ENCODE measurements at places on chromosomes 5 and 9.
A peak's percentile ranks its signal among the peaks of the same experiment; 100 is the strongest.

- no peak for DNase-seq
These were observed 44.9 kb downstream of the NKD2 start for GRCh38 chr5:1053391-1054017.

GRCh38 chr9:2227144-2227867 is 212.2 kb downstream of the SMARCA2 start:
- DNase-seq, result no peak

DNA sequence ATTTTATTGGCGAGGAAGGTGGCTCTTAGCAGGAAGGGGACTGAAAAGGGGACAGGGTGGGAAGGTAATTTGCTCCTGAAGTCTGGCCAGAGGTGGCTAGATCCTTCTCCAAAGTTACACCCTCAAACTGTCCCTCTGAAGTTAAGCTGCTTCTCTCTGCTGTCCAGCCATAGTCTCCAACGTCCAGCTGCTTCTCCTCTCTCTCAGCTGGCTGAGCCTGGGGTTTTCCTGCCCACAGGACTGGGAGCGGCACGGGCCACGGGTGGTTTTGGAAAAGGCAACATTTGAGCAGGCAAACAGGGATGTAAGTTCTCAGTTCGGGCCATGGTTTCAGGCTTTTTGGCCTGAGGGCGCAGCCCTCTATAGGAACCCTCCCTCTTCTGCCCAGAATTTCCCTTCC is 128.3 kb downstream of the YIPF5 start:
- DNase-seq, result no peak

GRCh38 chr5:329121-329735 is 7.7 kb downstream of the AHRR start:
- DNase-seq, result no peak

- DNase-seq, result peak; percentile 35
These were observed 3.7 kb upstream of the FAM78A start for GRCh38 chr9:131279863-131280570.

DNA sequence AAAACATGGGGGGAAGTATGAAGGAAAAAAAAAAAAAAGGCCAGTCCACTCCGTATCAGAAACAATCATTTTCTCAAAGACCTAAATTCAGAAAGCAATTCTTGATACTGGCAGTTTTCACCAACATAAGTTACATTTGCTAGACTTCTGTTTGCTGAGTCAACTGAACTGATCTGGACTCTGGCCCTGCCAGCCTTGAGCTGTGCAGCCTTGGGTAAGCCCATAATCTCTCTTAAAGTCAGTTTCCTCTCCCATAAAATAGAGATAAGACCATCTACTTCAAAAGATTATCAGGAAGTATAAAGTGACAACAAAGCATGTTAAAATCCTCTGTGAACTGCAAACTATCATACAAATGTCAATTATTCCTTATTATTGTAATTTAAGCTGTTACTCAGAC is 106.8 kb downstream of the MAPKAP1 start:
- no peak for DNase-seq
